ENCODE measurements at places on chromosomes 4 and X. TPM values are rescaled to one million over a fixed set of nuclear protein-coding genes. Genes with fewer than 3 reads are reported as not detected.

Gene SSX2
- total RNA-seq = not detected

Gene ELMOD2
- total RNA-seq = 15.9 TPM

Gene JCHAIN
- total RNA-seq = not detected

Gene TXK
- 6.4 TPM for total RNA-seq

Gene MAGEE1
- total RNA-seq = 3.9 TPM

Gene CT45A10
- not detected for total RNA-seq

Gene CLDN34
- not detected for total RNA-seq

Gene ANKRD37
- 18.8 TPM for total RNA-seq

Gene PABPC1L2B
- not detected for total RNA-seq

Gene VCX
- not detected for total RNA-seq

Gene SMARCA5
- 65.5 TPM for total RNA-seq

Gene TAF1
- total RNA-seq = 31.5 TPM

Gene AKAP14
- total RNA-seq = not detected

Gene GUCY1A1
- total RNA-seq = 0.11 TPM
